ENCODE measurements at places on chromosomes 2 and 18.

GRCh38 chr2:152355409-152355831 lies 20.4 kb downstream of the FMNL2 start:
- no peak for DNase-seq

DNA sequence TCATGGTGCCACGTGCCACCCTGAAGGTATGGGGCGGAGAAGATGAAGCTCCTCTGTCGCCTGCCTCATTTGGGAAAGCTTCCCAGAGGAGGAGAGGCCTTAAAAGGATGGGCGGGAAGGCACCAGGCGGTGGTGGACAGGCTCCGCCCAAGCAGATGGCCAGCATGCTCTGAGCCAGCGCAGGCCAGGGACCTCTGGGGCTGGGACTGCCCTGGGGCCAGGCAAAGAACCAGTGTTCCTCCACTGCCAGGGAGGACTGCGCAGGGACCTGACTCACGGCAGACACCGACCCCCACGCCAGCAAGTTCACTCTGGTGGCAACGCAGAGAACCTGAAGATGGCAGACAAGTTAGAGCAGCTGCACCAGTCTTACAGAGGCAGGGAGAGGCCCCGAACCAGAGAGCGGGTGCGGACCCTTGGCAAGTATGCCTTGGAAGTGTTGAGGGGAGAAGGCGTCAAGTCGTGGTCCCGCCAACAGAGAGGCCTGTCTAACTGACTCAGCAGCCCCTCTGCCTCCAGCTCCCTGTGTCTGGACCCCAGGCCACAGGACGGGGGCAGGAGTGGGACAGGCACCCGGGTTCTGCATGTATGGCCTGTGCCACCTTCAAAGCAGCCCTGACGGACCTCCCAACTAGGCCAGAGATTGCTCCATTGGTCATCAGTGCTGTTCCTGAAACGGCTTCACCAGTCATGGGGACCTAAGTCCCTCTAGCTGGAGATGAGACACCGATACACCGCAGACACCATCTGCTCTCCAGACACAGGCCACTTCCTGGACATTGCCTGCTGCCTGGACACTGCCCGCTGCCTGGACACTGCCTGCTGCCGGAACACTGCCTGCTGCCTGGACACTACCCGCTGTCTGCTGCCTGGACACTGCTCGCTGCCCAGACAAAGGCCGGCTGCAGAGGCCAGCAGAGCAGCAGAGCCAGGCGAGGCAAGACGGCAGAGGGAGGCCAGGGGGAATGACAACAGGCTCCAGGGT lies 124.7 kb downstream of the HDAC4 start:
- no peak for DNase-seq

GRCh38 chr2:11558214-11558886 lies 24.5 kb downstream of the GREB1 start:
- no peak for DNase-seq

GRCh38 chr2:99631700-99632099 lies 141.9 kb upstream of the REV1 start:
- DNase-seq = no peak

- DNase-seq = no peak
Measured at GRCh38 chr2:7523481-7524120, 606.4 kb downstream of the RNF144A start.

Data from stimulated activated CD4-positive, alpha-beta T cell treated with anti-CD3 and anti-CD28 coated beads, Interleukin-4, amount 100 ng/mL, for 4 hours (primary cell).